ENCODE measurements at places on chromosomes 13 and 19.
A peak's percentile ranks its signal among the peaks of the same experiment; 100 is the strongest.

DNA sequence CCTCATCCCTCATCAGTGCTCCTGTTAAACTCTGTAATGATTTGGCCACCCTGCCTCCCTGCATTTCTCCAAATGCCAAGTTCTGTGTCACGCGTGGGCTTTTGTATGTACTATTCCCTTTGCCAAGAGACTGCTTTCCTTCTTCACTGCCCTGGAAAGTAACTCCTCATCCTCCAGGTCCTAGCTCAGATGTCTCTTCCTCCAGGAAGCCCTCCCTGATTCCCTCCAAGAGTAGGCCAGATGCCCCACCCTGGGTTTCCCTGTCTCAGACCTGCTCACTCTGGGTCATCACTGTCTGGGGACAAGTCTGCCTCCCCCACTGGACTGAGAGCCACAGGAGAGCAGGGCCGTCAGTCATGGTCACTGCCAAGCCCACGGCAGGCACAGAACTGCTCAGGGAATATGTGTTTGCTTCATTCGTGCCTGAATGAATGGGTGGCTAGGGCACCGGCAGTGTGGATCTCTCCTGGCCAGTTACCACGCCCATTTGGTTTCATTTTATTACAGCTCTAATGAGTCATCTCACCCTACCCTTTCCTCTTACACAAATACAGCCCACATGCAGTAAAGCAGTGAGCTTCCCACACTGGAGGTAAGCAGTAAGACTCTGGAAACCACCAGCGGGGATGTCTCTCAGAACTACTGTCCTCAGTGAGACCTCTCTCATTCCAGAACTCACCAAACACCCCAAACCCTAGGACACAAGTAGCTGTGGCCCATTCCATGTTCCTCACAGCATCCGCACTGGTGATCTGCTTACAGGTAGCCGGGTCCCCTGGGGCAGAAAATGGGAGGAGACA, 12.1 kb upstream of the GPR4 start:
- ATAC-seq = peak; percentile 91

DNA sequence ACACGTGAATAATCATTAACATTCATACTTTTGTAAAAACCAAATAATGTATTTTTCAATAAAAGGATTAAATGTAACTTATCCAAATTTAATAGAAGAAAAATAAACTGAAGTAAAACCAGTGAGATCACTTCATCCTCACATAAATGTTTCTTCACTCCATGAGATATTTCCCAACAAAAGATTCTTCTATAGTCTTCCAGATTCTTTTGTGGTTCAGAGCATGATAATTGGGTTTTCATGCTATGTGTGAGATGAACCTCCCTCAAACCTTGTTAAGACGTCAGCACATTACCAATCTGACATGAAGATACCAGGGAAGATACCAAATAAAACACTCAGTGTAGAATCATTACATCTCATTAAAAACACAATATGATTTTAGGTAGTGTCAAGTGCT, 62.9 kb upstream of the OXGR1 start:
- ATAC-seq = no peak

- no peak for ATAC-seq
These were observed 6.5 kb upstream of the METTL21C start for GRCh38 chr13:102701331-102701730.

GRCh38 chr13:94947965-94948371, 235.6 kb upstream of the SOX21 start:
- ATAC-seq = no peak

DNA sequence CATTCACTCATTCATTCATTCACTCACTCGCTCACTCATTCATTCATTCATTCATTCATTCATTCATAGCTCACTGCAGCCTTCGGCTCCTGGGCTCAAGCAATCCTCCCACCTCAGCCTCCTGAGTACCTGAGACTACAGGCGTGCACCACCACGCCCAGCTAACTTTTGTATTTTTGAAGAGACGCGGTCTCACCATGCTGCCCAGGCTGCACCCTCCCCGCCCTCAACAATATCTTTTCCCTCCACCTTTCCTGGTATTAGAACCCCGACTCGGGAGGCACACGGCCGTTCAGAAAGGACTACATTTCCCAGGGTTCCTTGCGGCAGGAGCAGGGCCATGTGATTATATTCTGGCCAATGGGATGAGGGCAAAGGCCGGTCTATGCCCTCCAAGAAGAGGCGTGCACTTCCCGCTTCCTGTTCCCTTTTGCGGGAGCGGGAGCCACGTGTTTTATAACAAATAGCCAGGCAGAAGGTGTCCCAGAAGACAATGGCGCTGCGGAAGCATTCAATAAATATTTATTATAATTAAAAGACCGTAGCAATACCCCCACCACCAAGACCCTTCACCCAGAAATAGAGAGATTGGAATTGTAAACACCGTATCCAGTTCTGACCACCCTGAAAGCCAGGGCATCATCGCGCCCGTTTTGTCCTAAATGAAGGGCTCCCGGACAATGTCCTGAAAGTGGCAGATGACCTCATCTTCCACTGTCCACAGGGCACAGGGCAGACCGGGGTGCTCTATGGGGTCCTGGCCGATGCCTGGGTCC, 15.9 kb downstream of the TICAM1 start:
- ATAC-seq = peak; percentile 86

DNA sequence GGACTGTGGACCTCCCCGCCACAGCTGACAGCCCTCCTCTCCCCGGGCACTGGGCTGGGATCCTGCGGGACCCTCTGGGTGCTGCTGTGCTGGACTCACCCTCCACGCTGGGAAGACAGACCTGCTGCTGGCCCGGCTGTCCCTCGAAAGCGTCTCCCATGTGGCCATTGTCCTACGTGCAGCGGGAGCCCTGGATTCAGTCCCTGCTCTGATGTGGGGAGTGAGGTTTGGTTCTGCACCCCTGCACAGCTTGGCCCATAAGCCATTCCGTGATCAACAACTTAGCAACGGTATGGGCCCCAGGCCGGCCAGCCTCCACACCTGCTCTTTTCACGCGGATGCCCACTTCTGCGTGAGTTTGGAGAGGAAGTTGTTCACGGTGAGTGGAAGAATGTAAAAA, 195.2 kb downstream of the TEX29 start:
- ATAC-seq = no peak

GRCh38 chr13:100051070-100051469, 37.8 kb upstream of the PCCA start:
- ATAC-seq = no peak

GRCh38 chr13:27126859-27127258, 44.8 kb downstream of the USP12 start:
- ATAC-seq = no peak

DNA sequence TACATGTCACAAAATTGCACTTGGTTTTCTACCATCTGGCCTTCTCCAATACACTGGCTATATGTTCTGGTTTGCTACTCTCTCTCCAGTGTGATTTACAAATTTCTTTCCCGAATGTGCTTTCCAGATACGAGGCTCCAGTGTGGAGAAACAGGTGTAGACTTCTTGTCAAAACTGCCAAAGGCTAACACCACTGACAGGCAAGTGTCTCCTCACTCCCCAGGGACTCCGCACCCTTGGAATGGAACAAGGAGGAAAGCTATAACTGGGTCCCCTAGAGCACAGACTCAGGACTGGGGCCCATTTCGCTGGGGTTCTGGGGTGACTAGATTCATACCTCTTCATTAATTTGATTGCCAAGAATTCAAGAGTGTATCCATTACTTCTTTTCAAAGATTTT, 161.8 kb downstream of the FOXO1 start:
- no peak for ATAC-seq

DNA sequence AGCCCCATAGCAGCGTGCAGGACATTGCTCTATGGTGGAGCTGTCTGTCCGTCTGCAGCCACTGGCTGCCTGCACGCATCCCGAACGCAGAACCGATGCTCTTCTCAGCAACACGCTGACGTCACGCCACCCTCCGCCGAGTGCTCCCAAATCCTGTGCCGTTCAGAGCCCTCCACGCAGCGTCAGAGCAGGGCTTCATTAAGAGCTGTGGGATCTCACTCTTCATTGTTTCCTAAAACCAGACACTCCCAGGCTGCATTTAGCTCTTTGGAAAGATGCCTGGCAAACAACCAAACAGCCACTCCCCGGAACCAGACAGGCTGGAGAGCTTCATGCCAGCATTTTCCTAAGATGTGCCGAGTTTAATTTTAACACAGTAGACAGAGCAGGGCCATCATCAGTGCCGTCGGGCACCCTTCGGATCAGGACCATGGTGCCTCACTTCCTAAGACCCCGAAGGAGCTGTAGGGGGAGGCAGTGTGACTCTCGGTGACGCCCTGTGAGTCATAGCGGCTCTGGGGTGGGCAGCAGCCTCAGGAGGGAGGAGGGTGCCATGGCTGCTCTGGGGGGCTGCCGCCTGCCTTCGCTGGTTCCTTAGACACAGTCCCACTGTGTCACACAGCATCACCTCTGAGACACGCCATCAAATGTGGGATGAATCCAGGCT, 131.5 kb upstream of the MCF2L start:
- no peak for ATAC-seq

DNA sequence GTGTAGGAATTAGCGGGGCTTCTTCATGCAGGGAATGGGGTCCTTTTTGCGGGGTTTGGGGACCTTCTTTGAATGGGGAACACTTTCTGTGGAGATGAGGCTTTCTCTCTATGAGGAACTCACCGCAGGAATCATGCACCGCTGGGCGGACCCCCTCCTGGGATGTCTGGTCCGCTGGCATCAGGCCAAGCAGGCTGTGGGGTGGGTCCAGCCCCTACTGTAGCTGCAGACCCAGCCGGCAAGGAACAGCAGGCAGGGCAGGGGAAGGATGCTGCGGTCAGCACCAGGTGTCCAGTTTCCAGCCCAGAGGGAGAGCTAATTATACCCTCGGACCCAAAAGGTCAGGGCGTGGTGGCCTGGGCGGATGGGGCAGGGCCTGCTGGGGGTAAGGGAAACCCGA, 1.8 kb downstream of the MYBPC2 start:
- no peak for ATAC-seq

GRCh38 chr19:50050406-50051227, 24.8 kb downstream of the ZNF473 start:
- ATAC-seq = peak; percentile 96

DNA sequence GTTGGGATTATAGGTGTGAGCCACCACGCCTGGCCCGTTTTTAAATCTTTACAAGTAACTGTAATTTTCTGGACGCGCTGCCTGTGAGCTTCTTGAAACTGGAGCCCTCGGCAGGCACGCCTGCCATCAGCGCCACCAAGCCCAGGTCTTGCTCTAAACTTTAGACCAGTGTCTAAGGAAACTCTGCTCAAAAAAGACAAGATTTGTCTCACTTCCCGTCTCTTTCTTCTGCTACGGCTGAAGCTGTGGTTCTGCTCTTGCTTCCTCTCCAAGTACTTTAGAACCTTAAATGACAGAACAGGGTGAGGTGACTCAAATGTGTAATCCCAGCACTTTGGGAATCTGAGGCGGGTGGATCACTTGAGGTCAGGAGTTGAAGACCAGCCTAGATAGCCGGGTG, 24.9 kb downstream of the RCN3 start:
- ATAC-seq = no peak

DNA sequence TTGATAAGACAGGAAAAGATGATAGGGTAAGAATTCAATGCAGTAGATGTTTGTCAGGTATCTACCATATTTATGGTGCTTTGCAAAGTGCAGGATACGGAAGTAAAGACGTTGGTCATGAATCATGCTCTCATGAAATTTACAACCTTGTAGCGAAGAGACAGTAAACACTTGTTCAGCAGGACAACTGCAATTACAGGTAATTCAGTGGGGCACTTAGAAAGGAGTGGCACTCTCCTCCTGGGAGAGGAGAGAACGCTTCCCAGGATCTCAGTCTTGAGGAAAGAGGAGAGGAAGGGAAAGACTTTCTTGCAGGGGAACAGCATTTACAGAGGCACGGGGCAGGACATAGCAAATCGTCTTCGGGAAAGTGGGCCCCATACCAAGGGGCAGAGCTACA, 46.4 kb downstream of the SOX1 start:
- no peak for ATAC-seq

DNA sequence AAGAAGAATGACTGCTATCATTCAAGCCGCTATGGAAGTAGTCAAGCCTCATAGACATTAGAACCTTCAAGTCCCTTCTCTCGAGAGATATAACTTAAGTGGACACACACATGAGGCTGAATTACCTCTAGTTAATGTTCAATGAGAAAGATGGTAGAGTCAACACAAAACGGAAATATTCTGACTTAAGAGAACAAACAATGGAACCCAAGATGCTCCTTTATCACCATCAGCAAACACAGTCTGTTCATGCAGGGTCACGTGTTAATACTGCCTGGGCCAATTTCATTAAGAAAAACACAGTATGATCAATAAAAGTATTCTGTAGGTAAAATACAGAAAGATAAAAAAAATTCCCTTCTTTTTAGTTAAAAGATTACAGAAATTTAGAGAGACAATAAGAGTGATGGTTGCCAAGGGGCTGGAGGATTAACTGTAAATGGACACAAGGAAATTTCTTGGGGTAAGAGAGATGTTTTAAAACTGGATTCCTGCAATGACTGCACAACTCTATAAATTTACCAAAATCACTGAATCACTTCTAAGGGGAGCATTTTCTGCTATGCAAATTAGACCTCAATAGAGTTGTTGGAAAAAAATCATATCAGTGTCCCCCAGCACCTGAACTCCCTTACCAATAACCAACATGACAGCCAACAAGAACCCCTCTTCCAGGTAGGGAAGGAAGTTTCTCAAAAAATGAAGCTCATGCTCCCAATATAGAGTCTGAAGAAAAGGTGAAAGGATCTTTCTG, 256.6 kb downstream of the ABCC4 start:
- no peak for ATAC-seq

GRCh38 chr13:37490176-37490779, 108.3 kb downstream of the POSTN start:
- no peak for ATAC-seq

DNA sequence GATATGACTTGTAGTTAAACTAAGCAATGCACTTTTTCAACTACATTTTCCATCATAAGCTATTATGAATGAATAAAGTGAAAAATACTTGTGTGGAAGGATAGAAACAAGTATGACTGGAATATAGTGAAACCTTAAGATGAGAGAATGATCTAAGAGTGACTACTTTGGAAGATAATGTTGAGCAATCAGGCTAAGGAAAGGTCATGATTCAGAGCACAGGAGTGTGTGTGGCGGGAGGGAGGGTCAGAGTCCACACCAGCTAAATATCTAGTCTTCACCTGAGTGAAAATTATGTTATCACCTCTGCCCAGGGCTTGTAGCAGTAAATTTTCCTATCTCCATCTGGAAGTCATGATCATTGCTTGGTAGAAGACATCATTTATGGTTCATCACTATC, 833.4 kb upstream of the ATXN8OS start:
- ATAC-seq = no peak
